ENCODE measurements at places on chromosomes 11 and 22. TPM values are rescaled to one million over a fixed set of nuclear protein-coding genes. Genes with fewer than 3 reads are reported as not detected.

TAF6L gene
- 22.1 TPM for total RNA-seq

KRTAP5-9 gene
- total RNA-seq, result not detected

DUSP8 gene
- total RNA-seq, result 1.1 TPM

SPDYC gene
- not detected for total RNA-seq

RASD2 gene
- not detected for total RNA-seq

EIF3D gene
- total RNA-seq, result 215 TPM

FADS2 gene
- total RNA-seq, result 266 TPM

CLCF1 gene
- total RNA-seq, result 0.60 TPM

HSPB2 gene
- not detected for total RNA-seq

CLDN5 gene
- 4.9 TPM for total RNA-seq

RBMXL2 gene
- not detected for total RNA-seq

KCNQ1OT1 gene
- 0.19 TPM for total RNA-seq

SLC22A9 gene
- not detected for total RNA-seq

RNF26 gene
- 29.8 TPM for total RNA-seq

ANO5 gene
- not detected for total RNA-seq

OR5P2 gene
- total RNA-seq, result not detected

SYT7 gene
- not detected for total RNA-seq

MAP6 gene
- 0.10 TPM for total RNA-seq

SAA4 gene
- not detected for total RNA-seq

SHISAL1 gene
- not detected for total RNA-seq

NXPE2 gene
- not detected for total RNA-seq

OR52I2 gene
- not detected for total RNA-seq

BIK gene
- total RNA-seq, result 1.4 TPM

TH gene
- not detected for total RNA-seq

TRIM29 gene
- total RNA-seq, result not detected

FOLH1 gene
- total RNA-seq, result not detected

MPZL3 gene
- 13.7 TPM for total RNA-seq

CECR2 gene
- total RNA-seq, result 0.02 TPM

IGSF9B gene
- total RNA-seq, result 173 TPM

CCDC188 gene
- 0.14 TPM for total RNA-seq

TUBA8 gene
- 1.9 TPM for total RNA-seq

TRPM5 gene
- total RNA-seq, result not detected

PHF21B gene
- not detected for total RNA-seq
